ENCODE measurements at places on chromosomes 7 and 10.

DNA sequence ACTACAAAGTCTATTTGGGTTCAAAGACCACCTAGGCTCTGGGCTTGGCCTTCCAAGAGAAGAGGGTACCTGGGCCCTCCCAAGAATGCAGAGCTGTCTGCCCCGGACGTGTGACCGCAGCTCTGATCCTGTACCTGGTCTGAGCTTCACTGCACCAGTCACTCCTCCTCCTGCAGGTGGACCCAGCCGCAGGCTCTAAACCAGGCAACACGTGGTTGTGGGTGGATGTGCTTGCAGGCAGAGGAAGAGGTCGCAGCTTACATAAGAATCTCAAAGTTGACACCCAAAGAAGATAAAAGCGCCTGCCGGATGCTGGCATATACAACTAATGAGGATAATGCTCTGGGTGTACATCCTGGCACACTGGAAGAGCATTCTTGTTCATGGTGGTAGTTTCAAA, 9.4 kb upstream of the PFKP start:
- DNase-seq = no peak

DNA sequence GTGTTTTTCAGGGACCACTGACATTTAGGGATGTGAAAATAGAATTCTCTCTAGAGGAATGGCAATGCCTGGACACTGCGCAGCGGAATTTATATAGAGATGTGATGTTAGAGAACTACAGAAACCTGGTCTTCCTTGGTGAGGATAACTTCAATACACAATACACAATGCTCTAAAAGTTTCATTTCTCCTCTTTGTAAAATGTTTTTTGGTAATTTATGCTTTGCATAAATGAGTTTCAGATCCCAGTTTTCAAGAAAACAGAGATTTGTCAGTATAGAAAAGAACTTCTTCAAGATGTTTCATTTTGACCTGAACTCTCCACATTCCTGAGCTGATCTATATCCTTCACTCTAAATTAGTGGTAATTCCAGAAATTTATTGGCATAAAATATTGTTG, 14.2 kb downstream of the ZNF92 start:
- DNase-seq = no peak

GRCh38 chr7:93821463-93821862, 69.1 kb downstream of the TFPI2 start:
- DNase-seq = no peak

DNA sequence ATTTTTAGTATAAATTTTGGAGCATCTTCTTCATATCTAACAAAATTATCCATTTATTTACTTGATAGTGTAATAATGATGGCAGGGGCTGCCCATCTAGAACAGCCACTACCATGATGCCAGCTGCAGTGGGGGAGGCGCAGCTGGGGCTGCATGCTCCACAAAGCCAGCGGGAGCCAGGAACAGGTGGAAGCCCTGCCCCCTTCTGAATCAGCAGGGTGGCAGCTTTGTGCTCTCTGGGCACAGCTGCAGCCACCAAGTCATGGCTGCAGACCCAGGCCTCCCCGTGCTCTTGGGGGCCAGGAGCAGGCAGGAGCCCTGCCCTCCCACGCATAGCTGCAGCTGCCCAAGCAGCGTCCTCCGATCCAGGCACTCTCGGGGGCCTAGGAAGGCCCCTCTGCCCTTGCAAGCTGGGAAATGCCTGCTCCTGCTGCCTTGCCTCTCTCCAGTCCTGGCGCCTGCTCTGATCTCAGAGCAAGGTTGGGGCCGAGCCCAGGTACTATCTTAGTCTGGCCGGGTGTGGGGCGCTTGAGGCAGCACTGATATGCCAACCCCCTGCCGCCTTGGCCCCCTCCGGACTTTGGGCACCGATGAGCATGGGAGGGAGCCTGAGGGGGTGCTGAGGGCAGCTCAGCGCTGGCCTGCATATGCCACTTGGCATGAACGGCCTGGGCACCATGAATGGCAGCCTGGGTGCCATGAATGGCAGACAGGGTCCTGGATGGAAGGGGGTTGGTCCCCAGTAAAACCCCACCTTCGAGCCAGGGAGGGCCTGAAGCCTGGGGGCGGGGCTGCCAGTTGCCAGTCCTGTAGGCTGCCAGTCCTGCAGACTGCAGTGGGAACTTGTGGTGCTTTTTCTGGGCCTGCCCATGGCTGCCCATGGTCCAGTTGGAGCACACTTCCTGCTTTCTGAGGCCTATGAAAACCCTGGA, 1110.8 kb upstream of the POT1 start:
- no peak for DNase-seq

DNA sequence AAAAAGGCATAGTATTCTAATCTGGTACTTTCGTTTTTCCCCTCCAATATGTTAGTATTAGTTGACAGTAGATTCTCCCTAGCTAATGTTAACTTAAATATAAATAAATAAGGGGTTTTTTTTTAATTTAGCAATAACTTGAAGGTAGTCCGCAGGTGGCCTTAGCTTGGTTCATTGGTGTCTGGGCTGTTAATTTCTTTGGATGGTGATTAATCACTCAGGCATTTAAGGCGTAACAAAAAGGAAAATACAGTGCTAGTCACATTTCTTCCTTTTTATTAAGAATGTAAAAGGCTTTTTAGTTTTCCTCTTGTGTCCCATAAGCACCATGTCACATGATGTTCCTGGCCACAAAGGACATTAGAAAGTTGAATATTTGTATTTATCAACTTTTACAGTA, 161.0 kb upstream of the POT1 start:
- no peak for DNase-seq

- no peak for DNase-seq
Observed at GRCh38 chr10:31808258-31809218, 120.1 kb downstream of the ARHGAP12 start.

DNA sequence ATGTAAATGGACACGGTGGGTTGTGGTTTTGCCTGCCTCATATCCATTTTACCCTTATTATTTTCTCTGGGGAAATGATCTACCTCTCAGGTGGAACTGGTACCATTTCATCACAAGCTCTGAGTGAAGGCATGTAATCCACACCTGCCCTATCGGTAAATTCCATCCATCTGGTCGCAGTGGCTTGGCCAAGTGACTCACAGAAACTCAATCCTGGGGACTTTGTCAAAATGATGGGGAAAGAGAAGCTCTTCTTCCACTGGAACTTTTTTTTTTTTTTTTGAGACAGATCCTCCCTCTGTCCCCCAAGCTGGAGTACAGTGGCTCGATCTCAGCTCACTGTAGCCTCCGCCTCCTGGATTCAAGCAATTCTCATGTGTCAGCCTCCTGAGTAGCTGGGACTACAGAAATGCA, 48.2 kb upstream of the ANKRD1 start:
- DNase-seq = no peak

- DNase-seq = no peak
Observed at GRCh38 chr7:46603780-46604179, 682.7 kb upstream of the IGFBP3 start.

DNA sequence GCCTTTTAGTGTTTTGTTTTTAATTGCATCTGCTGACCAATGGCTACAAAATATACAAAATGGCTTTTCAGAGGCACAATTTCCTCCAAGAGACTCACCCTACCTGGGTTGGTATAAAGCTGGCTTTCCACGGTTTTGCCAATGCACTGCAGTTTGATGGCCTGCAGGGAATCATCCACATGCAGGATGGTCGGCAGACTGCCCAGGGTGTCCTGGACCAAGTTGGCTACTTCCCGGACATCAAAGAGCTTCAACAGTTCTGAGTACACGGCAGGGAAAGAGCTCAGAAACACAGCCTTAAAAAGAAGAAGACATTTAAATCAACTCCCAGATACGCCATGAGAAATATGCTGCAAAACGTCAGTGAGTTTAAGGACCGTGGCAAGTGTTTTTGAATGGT, 301.0 kb upstream of the IMMP2L start:
- no peak for DNase-seq

GRCh38 chr10:102410429-102411073, 8.0 kb downstream of the PSD start:
- no peak for DNase-seq

DNA sequence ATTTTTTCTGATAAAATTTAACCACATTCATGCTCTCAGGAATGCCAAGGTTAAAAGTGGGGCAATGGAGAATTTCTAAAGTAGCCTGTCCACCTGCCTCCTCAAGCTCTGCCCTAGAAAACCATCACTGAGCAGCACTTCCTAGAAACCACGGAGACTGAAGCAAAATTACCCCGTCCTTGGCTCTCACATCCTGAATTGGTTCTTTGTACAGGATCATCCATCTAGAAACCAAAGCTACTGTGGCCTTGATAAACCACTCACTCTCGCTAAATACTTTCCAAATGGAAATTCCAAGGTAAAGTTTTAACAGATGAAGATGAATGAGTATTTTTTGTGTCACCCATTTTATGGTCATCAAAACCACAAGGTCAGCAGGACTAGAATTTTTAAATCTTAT, 96.6 kb downstream of the AVL9 start:
- no peak for DNase-seq

GRCh38 chr7:128940494-128941322, 3.0 kb downstream of the IRF5 start:
- no peak for DNase-seq

GRCh38 chr7:11251436-11251835, 277.8 kb downstream of the PHF14 start:
- DNase-seq = no peak

DNA sequence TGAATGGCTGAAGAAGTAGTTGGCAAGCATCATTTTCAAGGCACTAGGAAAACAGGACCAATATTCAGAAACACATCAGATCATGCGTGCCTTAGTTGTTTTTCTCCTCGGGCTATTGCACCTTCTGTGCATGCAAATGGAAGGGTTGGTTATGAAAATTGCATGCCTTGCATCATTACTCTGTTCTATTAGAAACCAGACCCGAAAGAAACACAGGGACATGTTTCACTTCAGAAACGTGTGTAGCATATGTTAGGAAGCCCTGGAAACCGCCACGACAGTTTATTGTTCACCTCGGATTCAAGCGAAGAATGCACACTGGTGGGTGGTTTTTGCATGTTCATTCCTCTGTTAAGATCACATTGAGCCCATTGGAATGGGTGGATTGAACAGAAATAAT, 214.7 kb downstream of the FRMD4A start:
- DNase-seq = no peak

GRCh38 chr7:74417419-74417971, 36.2 kb upstream of the GTF2IRD1 start:
- peak; percentile 22 for DNase-seq

DNA sequence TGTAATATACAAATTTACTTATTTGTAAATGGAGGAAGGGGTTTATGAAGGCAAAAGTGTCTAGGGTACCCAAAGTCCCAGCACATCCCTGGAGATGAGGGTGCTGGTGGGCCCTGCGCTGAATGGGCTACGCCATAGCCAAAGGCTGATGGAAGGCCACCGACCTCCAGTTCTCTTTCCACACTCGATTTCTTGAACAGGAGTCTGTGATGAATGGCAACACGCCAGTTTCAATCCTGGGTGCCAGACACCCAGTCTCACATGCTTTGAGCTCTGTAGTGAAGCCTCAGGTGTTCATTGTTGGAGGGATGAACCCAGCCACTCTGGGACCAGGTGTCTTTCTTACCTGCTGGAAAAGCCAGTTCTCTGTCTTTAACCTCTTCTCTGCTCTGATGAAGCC, 752 bp downstream of the LRMDA start:
- DNase-seq = no peak

DNA sequence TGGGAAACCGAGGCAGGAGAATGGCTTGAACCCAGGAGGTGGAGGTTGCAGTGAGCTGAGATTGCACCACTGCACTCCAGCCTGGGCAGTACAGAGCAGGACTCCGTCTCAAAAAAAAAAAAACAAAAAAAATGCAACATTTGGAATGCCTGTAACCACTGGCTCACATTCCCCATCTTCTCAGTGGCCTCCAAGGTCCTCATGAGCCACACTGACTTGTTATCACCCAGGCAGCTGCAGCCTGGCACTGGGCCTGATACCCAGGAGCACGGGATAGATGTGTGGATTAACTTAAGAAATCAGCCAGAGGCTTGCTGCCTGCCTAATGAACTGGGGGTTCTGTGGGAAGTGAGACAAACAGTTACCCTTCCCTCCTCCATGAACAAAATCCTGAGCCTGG, 23.0 kb downstream of the JCAD start:
- DNase-seq = no peak

DNA sequence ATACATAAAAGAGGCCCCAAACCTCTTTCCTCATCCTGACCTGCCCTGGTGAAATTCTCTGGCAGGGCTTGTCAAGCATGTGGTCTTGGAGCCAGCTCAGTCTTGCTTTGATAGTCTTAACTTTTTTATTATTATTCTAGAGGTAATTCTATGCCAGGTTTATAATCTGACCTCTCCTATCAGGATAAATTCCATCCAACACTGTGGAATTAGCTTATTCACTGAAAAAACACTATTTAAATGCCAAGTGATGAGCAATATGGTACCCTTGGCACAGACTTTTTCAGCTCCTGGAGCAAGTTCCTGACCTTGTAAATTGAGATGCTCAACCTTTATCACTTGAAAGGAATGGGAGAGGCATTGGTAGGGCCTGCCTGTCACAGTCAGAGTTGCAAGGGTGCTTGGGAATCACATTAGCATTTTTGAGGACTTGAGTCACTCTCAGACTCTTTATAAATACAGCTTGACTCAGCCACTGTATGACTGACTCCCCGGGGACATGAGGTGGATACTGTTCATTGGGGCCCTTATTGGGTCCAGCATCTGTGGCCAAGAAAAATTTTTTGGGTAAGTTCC, at the start of gene CPA4:
CPA4 (plus strand) TSS at position 480 of the 576 bp plus-strand sequence; CDS start at position 500, 20 bp downstream.
- DNase-seq = no peak

GRCh38 chr7:42661312-42661711, 250.6 kb downstream of the C7orf25 start:
- no peak for DNase-seq

- DNase-seq = no peak
Observed at GRCh38 chr10:103427866-103428265, 24.3 kb downstream of the CALHM2 start.

Measured in activated gamma-delta T cell treated with anti-CD3 and anti-CD28 coated beads, Interleukin-2, amount 50 U/mL, for 16 hours (primary cell).